ENCODE measurements at places on chromosomes 4 and X.

GRCh38 chr4:101157415-101158133, 189.8 kb downstream of the PPP3CA start:
- no peak for DNase-seq

DNA sequence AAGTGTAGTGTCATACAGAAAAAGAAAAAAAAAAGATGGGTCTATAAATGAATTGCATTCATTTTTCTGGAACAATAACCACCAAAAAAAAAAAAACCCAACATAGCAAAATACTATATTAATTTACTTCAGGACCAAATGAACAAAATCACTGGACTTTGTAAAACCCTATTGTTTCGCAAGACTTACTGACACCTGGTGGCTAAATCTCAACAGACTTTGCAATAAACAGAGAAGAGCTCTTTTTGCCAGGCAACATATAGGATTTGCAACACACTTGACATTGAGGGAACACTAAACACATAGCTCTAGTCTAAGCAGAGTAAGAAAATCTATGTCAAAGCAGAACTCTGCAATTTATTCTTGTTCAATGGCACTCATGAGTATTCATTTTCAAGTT, 990.2 kb downstream of the STPG2 start:
- no peak for DNase-seq

- DNase-seq, result no peak
Observed at GRCh38 chrX:131331152-131331551, 42.0 kb upstream of the IGSF1 start.

DNA sequence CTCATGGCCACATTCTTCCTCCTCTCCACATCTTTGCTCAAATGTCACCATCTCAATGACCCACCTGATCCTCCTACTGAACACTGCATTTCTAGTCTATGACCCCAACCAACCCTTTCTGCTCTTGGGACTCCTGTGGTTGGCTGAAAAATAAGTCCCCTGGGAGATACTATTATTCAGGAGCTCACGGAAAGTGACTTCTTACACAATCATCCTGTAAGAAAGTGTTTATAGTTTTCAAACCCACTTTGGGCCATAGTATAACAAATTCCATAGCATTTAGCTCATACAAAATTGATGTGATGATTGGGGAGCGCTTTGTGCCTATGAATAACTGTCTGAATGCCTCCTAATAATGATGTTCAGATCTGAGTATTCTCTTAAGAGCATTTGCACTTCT, 161.4 kb upstream of the HS3ST1 start:
- DNase-seq, result no peak

- no peak for DNase-seq
Observed at GRCh38 chrX:115259238-115259875, 25.5 kb upstream of the LRCH2 start.

DNA sequence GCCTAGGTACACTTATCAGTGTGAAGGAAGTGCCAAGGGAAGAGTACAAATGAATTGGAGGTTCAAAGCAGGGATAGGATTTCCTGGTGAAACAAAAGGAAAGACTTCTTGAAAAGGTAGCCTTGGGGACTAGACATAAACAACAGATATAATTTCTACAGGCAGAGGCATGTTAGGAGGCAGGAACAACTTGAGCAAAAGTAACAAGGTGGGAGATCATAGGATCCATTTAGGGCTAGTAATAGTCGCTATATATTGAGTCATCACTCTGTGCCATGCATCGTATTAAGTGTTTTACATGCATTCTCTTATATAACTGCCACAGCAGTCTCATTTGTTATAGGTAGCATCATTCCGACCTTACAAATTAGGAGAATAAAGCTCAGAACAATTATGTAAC, 98.3 kb upstream of the EOLA2 start:
- DNase-seq, result no peak

DNA sequence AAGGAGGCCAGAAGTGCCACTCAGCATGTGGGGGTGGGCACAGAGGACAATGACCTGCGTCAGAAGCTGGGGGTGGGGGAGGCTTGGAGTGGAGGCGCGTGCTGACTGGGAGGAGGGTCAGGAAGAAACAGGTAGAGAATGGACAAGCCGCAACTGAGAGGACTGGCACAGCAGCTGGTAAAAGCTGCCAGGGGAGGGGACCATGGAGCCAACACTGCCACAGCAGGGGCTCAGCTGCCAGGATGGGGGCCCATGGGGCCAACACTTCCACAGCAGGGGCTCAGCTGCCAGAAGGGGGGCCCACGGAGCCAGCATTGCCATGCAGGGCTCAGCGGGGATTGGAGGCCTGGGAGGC, 19.1 kb downstream of the RNF212 start:
- DNase-seq, result no peak

DNA sequence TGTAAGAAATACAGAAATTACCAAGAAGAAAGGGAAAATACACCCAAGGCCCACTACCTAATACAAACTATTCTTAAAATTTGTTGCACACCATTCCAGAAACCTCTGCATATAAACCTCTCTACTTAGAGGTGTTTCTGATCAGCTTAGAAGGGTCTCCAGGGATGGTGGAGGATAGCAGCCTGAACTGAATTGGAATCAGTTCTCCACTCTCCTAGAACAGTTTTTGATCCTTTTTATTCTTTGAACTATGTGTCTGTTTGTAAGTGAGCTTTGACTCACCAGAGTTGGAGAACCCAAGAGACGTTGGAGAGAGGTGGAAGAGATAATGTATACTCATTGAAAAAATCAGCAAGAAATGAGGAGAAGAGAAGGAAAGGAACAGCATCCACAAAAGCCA, 96.6 kb upstream of the OTUD4 start:
- DNase-seq, result no peak

DNA sequence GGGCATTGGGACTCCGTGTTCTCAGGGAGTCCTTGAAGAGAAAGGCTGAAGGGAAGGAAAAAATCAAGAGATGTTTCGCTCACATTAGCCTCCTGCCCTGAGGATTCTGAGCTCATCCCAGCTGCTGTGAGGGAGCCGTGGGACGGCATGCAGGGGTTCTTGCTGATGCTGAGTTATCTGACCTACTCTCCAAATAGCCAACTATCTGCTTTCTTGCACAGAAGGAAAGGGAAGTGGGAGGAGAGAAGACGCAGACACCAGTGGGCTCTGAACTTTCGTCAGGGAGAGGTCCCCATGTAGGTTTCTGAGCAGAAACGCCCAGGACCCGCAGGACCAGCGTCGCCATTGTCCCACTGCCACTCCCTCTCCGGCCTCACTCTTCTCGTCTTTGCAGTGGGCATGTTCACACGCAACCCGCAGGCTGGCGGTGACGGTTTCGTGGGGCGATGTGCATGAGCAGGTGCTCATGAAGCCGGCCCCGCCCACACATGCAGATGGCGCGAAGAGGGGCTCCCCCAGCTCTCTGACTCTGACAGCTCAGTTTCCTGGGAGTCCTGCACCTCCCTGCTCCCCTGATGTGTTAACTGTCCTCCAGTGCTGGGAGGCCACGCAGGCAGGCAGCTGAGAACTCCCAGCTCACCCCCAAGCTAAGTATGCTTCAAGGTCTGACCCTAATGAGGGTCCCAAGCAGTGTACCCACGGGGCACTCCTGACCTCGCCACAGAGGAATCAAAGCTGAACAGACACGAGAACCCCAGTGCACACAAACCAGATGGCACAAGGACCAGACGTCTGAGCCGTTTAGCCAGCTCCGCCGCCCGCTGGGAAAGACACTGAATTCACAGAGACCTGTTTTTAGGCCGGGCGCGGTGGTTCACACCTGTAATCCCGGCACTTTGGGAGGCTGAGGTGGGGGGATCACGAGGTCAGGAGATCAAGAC, 13.6 kb upstream of the ABLIM2 start:
- DNase-seq, result no peak

DNA sequence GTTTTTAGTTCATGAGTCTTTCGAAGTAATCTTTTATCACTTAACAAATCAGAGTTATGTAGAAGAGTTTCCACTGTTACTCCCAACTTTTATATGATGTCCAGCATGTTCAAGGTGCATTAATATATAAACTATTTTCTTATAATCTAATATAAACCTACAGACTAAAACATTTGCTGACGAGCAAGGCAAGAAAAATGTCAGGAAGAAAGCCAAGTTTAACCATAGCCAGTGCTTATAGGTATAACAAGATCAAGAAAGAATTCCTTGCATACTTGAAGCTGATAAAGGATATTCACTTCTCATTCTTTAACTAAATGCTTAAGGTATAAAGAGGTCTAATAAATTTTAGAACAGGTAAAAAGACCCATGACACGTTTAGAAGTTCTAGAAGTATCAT, 167.7 kb downstream of the NPNT start:
- DNase-seq, result no peak

GRCh38 chrX:63920875-63921274, 135.9 kb upstream of the ARHGEF9 start:
- no peak for DNase-seq

GRCh38 chrX:123468481-123468880, 264.4 kb downstream of the THOC2 start:
- no peak for DNase-seq

DNA sequence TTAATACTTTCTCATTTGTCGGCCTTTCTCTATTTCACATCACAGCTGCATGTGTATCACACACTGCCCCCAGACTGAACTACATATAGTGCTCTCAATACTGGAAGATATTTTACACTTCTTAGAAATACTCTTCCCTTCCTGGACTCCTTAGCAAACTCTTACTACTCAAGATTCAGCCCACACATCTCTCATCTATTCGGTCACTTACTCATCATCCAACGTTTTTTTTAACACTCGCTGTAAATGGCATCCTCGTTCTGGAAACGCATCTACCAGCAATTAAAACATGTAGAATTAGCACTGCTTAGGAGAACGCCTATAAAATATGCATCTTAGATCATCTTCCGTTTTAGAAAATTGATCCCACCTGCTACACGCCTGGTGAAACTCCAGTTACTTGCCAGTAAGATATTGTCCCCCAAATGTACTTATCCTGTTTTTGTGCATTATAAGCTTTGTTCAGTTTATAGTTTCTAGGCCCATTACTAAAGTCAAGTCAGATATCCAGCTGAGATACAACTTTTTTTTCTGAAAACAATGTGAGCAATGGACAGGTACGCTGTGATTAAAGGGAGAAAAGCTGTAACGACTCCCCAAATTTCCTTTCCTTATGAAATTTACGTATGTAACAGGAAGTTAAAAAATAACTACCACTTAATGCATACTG, 1.0 kb downstream of the LRP2BP start:
- DNase-seq, result no peak

- DNase-seq, result no peak
Observed at GRCh38 chr4:83388313-83388676, 53.6 kb upstream of the HPSE start.

- no peak for DNase-seq
Observed at GRCh38 chrX:148540671-148541583, 40.5 kb downstream of the AFF2 start.

DNA sequence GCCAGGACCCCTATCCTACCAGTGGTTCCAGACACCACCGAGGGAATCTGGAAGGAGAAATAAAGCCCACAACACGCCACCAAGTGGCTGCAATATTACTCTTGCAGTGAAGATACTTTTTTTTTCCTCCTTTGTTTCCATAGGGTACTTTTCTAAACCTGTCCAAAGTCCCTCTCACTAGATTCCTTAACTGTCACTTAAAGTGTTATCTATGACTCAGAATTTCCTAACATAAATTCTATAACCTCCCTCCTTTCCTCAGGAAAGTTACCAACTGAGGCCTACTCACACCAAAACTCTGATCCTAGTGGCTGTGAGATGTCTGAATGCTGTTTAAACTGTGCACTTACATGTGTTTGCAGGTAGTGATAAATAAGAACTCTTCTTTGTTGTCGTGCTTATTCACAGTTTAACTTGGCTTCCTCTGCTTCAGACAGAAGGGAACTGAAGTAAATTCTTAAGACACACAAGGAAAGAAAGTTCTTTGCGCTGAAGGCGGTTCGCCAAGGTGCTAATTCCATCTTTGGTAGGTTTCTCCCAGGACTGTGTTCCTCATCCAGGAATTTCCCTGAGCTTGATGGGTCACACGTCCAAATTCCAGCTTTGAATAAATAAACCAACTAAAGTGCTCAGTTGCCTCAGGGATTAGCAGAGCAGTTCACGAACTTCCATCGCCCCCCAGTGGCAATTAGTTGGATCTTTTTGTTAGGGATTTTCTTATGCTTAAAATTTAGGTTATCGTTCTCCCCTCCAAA, 10.7 kb upstream of the HCCS start:
- peak; percentile 17 for DNase-seq

DNA sequence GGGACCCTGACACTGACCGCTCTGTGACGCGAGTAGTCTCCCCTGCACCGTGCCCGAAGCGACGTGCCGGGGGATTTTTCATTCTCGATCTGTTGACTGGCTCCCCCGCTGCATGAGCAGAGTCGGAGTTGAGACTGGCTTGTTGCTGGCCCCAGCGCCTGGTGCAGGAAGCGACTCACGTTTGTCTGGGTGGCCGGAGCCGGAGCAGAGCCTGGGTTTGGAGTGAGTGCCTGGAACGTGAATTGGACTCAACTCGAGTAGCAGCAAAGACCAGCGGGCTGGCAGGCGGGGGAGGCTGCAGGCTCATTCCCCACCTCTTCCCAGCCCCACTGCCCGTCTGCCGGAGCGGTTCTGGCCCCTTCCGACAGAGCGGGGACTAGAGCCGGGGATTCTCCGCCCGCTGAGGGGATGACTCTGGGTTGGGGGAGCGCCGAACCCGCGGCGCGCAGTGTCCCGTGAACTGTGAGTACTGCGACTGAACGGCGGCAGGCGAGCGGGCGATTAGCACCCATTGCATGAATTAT, 554 bp downstream of the PCDH7 start:
- DNase-seq, result peak; percentile 57

DNA sequence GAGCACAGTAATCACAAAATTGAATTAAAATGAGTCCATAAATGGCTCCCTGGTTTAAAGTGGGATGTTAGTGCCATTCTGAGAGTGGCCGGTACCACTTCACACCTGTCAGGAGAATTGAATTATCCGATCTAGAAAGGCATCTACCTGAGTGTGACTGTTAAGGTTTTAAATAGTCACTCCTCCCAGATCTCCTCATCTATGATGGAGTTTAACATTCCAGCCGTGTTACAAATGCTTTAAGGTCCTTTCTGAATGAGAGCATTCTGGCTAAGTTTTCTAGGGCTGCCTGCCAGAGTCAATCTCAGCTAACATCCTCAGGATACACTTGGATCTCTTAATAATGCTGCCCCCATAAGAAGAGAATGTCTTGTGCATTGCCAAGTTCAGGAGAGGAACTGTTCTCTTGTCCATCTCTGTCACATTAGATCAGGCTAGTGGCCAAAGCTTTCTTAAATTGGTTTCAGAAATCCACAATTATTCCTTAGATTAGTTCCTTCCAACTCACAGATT, 231.1 kb downstream of the SLC39A8 start:
- DNase-seq, result no peak

DNA sequence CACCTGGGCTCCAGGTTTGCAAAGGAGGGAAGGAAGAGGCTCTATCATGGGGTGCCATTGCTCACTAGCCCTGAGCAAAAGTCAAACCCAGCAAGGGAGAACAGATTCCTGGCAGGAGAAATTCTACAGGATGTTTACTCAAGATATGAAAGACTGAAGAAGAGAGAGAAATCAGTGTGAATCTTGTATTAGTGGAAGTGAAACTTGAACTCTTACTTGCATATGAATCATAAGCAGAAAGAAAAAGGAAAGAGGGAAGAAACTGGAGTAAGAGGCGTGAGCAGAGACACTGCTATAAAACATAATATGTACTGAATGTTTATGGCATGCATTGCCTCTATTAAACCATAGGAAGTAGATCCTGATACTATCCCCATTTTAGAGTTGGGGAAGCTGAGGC, 60.9 kb downstream of the C4orf46 start:
- no peak for DNase-seq

- no peak for DNase-seq
Observed at GRCh38 chr4:15202481-15202880, 200.2 kb downstream of the CPEB2 start.
